Testis (tissue), 5 donors: ENCODE measurements at places on chromosomes 4 and X. TPM values are rescaled to one million over a fixed set of nuclear protein-coding genes. Genes with fewer than 3 reads are reported as not detected.
A peak's percentile ranks its signal among the peaks of the same experiment; 100 is the strongest.

SNCA gene
- 2.0 TPM for total RNA-seq

HTN3 gene
- not detected for total RNA-seq

WDR44 gene
- 25.0 TPM for total RNA-seq

CENPVL3 gene
- 35.6 TPM for total RNA-seq

AVPR2 gene
- 1.1 TPM for total RNA-seq

PCYT1B gene
- 15.5 TPM for total RNA-seq

CRLF2 gene
- 0.47 TPM for total RNA-seq

SATL1 gene
- total RNA-seq = 2.5 TPM

FANCB gene
- 5.4 TPM for total RNA-seq

DDX53 gene
- 7.1 TPM for total RNA-seq

VCX2 gene
- total RNA-seq = 57.7 TPM

MAPK10 gene
- total RNA-seq = 61.1 TPM

SSX3 gene
- total RNA-seq = 12.8 TPM

TLR10 gene
- total RNA-seq = 0.06 TPM

DNA sequence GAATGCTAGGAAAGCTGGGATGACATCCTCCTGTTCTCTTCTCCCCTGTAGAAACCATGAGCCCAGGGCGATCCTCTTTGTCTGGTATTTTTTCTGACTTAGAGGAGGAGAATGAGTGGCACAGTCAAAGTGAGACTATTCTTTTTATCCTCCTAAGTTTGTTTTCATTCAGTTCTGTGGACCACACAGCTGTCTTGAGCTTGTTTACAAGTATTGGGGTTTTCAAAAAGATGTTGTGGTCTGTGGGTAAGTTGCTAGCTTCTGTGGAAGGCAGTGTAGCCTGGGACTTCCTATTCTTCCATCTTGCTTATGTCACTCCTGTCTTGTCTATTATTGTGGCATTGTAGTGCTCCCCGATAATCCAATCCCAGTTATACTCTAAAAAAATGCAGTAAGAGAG lies 223.0 kb downstream of the PAPSS1 start:
- DNase-seq = no peak

GRCh38 chrX:40061871-40062524 lies 35.8 kb downstream of the BCOR start:
- DNase-seq = no peak

- DNase-seq = peak; percentile 44
Measured at GRCh38 chr4:186104890-186105646, 564 bp downstream of the FAM149A start.

DNA sequence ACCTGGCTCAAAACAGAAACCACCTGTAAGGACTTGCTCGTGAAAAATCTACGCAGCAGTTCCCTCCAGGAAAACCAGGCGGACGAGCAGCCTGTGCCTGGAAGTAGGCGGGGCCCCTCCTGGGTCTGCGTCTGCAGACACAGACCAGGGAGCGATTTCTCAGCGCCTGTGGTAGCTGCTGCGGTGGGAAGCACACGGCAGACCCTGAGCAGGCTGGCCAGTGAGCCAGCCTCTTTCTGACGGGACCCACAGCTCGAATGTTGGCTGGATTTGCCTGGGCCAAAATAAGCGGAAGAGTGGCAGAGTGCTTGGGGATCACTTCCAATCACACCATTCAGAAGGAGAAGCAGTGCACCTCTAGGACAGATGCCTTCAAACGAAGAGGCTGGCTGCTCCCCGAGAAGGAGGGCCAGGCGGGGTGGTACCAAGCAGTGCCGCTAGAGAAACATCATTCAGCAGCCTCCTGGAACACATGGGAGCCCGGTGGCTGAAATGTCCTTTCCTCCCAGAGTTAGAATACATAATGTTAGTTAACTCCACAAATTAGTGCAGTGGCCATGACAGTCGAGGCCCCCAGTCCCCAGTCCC lies 85.9 kb downstream of the GATB start:
- peak; percentile 69 for DNase-seq

DNA sequence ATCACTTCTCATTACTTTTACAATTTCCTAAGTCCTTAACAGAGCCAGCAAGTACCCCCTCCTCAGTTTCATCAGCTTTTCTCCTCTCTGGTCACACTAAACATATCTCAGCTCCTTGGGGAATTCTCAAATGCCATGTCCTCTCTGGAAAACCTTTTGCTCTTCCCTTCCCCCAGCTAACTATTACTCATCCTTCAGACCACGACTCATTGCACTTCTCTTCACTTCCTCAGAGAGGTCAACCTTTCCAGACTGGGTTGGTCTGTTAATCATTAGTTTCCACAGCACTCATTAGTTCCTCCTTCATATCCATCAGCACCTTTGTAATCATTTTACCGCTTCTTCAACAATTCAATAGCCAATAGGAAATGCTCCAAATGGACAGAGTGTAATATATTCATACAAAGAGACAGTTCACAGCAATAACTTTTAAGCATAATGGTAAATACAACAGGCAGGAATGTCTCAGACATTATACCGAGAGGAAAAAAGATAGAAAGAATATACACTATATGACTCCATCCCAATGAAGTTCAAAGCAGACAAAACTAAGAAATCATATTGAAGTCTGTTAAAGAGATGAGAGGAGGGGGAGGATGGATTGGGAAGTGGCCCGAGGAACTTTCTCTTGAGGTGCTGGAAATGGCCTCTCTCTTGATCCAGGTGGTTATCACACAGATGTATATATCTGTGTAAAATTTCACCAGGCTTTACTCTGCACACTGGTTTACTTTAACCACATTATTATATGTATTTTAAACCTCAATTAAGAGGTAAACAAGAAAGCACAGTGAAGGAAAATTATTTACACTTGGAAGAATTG lies 39.6 kb downstream of the DDX60L start:
- DNase-seq = no peak

- no peak for DNase-seq
Measured at GRCh38 chr4:43251841-43252240, 359.3 kb downstream of the GRXCR1 start.

DNA sequence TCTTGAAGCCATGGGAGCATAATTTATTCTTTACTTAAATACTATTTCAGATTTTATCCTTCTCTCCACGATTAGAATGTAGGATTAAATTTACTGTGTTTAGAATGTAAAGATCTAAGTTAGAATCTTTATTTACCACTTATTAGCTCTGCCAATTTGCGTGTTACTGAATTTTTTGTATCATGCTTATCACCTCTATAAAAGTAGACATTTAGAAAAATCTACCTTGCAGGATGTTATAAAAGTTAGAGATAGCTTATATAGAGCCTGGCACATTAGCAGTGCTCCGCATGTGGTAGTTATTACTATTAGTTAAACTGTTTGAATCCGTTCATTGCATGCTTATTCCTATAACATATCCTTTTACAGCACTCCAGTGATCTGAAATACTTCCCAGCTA lies 97.9 kb downstream of the BANK1 start:
- no peak for DNase-seq

GRCh38 chr4:149328161-149328560 lies 487.5 kb downstream of the IQCM start:
- DNase-seq = no peak

DNA sequence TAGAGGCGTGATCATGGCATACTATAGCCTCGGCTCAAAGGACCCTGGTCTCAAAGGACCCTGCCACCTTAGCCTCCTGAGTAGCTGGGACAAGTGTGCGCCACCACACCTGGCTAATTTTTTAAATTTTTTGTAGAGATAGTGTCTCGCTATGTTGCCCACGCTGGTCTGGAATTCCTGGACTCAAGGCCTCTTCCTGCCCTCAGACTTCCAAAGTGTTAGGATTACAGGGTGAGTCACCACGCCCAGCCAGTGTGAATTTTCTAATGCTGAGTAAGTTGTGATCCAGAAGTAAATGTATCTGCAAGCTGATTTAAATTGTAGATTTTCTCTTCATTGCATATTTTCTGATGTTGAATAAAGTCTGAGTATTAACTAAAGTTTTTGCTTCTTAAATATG lies 2.6 kb upstream of the ZNF674 start:
- no peak for DNase-seq

DNA sequence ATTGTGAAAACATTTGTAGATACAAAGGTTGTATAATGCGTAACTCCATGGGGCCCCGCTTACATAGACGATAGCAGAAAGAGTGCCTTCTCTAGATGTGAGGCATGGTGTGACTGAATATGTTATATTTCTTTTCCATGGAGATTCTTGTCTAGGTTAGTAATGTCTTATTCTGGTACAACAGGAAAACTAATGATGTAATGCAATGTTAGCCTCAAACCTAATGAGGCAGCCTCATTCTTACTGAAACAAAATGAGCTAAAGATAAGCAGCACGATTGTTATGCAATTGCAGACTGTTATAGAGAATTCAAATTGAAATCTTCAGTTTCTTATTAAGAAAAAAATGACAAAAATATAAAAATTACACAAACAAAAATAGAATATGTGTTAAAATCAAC lies 171.1 kb upstream of the ANKRD50 start:
- no peak for DNase-seq

DNA sequence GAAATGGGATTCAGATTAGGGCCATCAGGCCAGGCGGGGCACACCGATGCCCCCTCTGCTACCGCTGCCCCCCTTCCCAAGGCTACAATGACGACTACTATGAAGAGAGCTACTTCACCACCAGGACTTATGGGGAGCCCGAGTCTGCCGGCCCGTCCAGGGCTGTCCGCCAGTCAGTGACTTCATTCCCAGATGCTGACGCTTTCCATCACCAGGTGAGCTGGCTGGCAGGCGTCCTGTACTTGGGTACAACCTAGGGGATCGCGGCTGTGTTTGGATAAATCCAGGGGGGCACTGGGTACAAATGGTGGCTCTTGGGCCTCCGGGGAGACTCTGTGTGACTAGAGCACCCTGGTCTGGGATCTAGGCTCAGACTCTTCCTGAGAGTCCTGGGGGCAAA lies 1.1 kb downstream of the EMD start:
- no peak for DNase-seq

DNA sequence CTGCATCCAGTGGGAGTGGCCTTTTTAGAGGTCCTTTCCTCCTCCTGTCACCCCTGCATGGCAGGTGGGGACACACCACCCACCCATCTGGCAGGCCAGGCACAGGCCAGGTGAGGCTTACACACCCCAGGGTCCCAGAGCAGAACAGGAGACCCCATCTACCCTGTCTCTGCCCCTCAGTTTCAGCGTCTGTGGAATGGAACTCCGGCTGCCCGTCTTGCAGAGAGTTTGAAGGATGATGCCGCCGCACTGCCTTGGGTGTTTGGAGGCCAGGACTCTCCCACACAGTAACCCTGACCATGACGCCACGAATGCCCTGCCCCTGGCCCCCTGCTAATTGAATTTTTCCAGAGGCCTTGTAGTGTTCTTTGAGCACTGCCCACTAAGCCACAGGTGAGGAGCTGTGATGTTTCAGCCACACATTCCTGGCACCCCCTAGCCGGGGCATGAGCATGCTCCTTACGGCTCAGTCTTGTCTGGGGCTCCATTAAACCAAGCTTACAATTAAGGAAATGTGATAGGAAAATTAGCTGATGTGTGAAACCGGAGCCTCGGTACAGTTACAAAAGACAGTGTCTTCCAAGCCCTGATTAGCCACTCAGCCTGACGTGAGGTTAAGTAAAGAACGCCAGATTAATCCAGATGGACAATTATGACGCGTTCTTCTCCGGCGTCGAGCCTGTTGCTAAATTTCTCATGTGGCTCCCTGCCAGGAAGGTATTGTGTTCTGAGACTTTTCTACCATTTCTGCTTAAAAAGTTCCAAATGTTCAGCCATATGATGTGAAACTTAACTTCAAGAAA lies 39.3 kb downstream of the HMX1 start:
- peak; percentile 9 for DNase-seq

GRCh38 chrX:49147936-49148335 lies 14.6 kb upstream of the MAGIX start:
- no peak for DNase-seq

GRCh38 chr4:156201050-156201449 lies 247.4 kb upstream of the CTSO start:
- DNase-seq = no peak

GRCh38 chrX:118980761-118981160 lies 6.3 kb downstream of the LONRF3 start:
- DNase-seq = no peak

- DNase-seq = no peak
Measured at GRCh38 chr4:14035076-14035475, 407.6 kb upstream of the BOD1L1 start.

GRCh38 chr4:107187091-107187490 lies 151.0 kb upstream of the DKK2 start:
- DNase-seq = no peak

- no peak for DNase-seq
Measured at GRCh38 chrX:155962906-155963305, 34.6 kb upstream of the IL9R start.

DNA sequence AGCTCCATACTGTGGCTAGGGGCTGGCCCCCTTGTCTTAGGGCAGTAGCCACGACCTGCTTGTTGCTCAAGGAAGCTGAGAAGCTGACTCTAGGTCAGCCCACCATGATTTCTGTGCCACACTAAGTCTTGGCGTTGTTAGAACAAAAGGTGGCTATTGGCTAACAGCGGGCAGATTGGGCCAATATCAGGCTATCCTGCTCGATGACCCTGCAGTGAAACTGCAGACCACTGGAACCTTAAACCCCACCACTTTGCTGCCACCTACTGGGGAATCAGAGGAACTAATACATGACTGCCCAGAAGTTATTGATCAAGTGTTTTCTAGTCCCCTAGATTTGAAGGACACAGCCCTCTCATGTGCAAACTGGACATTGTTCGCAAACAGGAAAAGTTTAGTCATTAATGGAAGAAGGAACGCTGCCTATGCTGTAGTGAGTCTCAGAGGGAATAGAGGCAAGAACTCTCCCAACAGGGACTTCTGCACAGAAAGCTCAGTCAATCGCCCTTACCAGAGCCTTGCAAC lies 17.0 kb upstream of the PAPSS1 start:
- no peak for DNase-seq

GRCh38 chr4:123450393-123450792 lies 53.8 kb downstream of the SPRY1 start:
- DNase-seq = no peak
